NCI-H774 (cell line): ENCODE measurements at places on chromosomes 16 and 17.

DNA sequence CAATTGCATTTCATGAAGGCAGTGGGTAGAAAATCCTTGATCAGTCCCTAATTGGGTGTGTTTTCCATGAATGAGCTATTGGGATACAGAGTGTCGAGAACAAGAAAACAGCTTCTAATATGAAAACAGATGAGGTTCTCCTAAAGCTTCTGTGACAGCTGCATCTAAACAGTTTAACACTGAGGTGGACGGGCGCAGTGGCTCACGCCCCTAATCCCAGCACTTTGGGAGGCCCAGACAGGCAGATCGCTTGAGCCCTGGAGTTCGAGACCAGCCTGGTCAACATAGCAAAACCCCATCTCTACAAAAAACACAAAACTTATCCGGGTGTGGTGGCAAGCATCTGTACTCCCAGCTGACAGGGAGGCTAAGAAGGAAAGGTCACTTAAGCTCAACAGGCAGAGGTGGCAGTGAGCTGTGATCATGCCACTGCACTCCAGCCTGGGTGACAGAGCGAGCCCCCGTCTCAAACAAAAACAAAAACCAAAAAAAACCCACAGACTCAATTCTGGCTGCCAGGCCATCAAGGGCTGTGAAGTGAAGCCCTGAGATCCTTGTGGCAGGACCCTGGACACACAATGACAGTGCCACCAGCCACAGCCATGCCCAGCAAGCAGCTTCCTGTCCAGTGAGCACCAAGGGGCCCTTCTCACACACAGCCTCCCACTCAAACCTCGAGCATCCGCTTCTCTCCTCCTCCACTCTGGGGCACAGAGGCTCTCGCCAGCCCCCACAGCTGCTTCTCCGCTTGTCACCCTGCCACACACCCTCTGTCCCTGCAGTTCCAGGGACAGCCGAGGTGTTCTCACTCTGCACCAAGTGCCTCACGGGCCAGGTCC is 44.0 kb downstream of the ANKRD11 start:
- no peak for DNase-seq

DNA sequence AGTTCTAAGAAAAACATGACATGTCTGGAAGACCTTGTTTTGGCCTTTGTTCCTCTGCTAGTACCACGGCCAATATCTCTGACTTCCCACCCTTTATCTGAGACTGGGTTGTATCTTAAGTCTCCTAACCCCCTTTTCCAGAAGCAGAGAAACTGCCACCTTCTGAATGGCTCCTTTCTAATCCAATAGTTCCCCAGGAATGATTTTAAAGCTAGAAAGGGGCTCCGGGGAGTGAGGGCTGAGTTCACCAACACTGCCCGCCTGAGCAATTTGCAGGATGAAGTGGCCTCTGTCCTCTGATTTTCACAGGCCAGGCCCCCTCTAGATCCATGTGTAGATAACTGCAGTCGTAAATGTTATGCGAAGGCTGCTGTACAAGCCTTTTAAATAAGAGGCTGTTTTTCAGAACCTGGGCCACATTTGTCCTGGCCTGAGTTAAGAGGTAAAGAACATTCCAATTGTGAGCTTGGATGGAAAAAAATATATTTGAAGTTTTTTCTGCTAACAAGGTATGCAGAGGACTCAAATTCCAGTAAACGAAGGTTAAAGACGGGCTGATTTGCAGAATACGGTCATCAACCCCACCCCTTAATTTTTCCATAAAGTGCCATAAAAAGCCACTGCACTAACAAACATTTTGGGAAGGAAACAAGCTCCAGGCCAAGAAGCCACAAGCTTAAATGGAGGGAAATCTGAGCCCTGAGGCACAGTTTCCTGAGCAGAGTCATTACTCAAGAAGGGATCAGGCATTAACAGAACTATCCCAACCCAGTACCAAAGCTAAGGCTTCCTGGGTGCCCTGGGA is 117.0 kb upstream of the MAF start:
- DNase-seq = no peak

DNA sequence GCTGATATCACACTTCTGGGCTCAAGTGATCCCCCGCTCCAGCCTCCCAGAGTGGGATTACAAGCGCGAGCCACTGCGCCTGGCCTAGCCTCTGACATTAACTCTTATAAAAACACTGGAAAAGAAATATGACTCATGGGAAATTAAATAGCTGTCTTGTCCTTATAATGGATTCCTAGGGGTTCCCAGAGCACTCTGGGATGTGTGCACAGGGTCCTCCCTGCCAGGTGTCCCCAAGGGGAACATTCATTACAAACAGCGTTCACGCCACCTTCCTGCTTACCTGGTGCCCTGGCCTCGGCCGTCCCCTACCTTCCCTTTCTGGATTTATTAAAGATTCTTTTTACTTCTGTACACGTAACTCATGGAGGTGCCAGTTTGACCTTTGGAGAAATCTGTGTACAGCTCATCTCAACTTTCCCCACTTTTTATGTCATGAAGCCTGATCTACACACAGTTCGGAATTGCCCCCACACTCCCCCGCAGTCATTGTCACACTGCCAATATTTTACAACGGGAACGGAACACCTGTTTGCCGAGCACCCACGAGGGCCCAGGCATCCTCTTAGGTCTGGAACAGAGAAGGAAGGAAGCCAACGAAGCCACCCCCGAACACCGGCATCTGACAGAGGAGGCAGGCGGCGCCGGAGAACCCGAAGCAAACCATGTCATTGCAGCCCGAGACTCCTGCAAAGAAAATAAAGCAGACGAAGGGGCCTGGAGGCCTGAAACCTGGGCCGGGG is 39.7 kb upstream of the MEAK7 start:
- no peak for DNase-seq

- no peak for DNase-seq
Observed at GRCh38 chr16:9934723-9935508, 247.3 kb downstream of the GRIN2A start.

GRCh38 chr17:78973792-78974520 is 5.8 kb downstream of the LGALS3BP start:
- DNase-seq = no peak
